ENCODE measurements at places on chromosomes 6 and 20.

DNA sequence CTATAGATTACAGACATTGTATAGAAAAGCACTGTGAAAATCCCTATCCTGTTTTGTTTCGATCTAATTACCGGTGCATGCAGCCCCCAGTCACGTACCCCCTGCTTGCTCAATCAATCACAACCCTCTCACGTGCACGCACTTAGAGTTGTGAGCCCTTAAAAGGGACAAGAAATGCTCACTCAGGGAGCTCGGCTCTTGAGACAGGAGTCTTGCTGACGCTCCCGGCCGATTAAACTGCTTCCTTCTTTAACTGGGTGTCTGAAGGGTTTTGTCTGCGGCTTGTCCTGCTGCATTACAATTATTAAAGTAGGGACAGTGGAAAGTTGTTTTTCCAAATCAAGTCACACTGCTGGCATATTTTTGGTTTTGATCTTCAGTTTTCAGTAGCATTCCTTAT is 2.6 kb downstream of the TXLNB start:
- no peak for DNase-seq

- no peak for DNase-seq
These were observed 31.7 kb upstream of the MAP3K4 start for GRCh38 chr6:160959726-160960435.

GRCh38 chr6:149470948-149471347 is 13.9 kb downstream of the ZC3H12D start:
- no peak for DNase-seq

DNA sequence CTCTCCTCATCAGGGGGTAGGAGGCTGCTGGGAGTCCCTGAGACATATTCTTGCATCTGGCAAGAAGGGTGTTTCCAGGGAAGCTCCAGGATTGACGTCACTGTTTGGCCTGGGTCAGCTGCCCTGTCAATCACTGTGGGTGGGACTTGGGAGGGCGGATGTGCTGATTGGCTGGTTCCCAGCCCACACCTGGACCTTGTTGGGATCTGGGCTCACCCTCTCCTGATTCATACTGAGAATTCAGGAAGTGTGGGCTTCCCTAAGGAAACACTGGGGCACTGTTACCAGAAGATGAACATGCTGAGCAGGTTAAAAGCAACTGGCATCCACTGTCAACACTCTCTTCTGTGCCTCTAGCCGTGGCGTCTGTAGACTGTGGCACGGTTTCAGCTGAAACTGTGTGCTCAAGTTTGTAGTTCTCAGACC is 36.5 kb downstream of the CDH26 start:
- DNase-seq, result no peak

DNA sequence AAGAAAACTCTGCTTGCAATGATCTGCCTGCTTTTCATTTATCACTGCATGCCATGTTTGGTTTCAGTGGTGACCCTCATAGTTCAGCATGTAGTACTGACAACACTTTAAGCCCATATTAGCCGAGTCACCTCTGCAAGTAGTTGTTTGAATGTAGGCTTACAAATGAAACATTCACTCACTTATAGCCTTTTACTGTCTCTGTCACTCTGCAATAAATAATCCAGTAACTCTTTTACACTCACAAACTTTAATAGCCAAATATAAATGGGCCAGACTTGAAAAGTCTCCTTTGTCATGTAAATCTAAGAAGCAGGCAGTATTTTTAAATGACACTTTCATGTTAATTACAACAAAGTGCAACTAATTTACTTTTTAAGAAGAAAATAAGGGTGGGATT is 1460.0 kb upstream of the ADGRB3 start:
- DNase-seq, result no peak

GRCh38 chr20:52191916-52192718 is 538 bp upstream of the ZFP64 start:
- peak; percentile 33 for DNase-seq
